ENCODE measurements at places on chromosomes 6 and 20.

- no peak for DNase-seq
Observed at GRCh38 chr6:167974640-167975344, 22.7 kb upstream of the KIF25 start.

DNA sequence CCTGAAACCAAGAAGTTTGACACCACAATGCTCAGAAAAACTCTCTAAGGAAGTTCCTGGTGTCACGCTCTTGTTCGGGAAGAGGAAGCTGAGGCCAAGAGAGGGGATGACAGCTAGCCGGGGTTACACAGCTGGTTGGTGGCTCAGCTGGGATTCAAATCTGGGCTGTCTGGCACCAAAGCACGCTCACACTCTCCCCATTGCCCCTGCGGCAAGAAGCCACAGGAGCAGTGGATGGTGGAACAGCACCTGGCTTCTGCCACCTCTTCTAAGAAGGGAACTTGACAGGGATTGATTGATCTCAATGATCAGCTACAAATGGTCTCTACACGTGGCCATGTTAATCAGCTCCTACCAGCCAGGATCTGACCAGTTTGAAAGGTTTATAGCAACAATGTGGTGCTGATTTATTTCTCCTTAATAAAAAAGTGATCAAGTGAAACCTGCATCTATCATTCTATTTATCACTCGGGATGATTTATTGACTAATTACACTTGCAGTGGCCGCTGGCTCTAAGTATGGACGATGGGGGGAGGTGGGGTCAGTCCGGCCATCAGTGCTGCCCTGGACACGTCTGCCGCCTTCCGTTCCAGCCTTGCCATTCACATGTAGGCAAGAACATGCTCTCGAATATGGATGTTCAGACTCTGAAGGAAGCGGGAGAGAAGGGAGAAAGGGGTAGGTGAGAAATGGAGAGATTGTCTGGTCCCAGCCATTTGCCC lies 71.9 kb upstream of the TOP1 start:
- no peak for DNase-seq

DNA sequence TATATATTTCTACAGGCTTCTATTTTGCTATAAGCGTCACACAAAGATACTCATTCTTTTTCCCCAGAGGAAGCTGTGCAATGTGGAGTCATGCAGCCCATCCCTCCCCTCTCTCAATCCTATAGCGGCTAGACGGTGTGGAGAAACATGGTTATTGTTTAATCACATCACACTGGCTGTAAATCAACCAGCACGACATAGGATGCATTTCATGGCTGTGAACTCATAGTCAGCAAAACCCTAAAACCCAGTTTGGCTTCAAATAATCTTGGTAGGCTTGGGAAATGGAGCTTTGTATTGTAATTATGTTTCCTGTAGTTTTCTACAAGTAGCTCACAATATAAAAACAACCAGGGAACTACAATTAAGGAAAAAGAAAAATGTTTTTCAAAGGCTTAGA lies 16.8 kb downstream of the FOXC1 start:
- no peak for DNase-seq

- no peak for DNase-seq
Observed at GRCh38 chr6:650098-650497, 6.8 kb downstream of the HUS1B start.

- no peak for DNase-seq
Observed at GRCh38 chr6:139748353-139749146, 374.1 kb upstream of the CITED2 start.

All from stimulated activated CD4-positive, alpha-beta T cell treated with anti-CD3 and anti-CD28 coated beads, Interleukin-4, amount 100 ng/mL, for 48 hours (primary cell).